Hindlimb muscle (tissue), 1 donor: ENCODE measurements at places on chromosomes 12 and 14.

- DNase-seq, result peak; percentile 82
Measured at GRCh38 chr12:117408161-117408791, 46.9 kb upstream of the NOS1 start.

DNA sequence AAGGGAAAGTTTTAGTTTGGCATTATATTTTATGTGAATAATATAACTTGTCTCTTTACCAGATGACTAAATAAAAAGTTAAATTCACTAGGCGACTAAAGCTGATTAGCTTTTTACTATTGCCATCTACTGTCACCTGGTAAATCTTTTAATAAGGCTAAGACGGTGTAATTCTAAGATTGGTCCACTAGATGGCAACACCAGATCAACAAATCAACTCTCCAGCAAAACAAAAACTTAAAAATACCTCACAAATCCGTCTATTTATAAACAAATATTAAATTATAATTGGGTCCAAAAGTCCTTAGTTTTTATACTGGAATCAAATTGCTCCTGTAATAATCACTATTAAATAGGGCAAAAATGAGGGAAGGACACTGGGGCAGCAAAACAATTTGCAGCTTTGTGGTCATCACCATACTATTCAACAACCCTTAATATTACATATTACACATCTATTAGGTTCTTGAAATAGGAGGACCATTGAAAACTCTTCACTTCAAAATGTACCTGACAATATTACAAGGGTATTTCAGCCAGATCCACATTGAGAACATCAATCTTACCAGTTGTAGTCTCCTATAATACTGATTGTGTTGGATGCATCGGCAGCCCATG, 47.9 kb downstream of the GALC start:
- DNase-seq, result peak; percentile 22

DNA sequence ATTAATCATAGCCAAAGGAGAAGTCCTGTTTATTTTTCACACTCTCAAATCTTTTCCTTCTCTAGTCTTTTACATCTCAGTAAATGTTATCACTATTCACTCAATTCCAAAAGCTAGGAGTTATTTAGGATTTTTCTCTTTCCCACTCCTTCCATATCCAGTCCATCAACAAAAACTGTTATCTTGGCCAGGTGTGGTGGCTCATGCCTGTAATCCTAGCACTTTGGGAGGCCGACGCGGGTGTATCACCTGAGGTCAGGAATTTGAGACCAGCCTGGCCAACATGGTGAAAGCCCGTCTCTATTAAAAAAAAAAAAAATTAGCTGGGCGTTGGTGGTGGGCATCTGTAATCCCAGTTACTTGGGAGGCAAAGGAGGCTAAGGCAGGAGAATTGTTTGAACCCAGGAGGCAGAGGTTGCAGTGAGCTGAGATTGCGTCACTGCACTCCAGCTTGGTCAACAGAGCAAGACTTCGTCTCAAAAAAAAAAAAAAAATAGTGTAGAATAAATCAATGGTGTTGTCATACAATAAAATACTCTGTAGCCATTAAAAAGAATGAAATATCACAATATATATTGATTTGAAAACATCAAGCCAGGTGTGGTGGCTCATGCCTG, 46.6 kb upstream of the FOXJ2 start:
- DNase-seq, result no peak

DNA sequence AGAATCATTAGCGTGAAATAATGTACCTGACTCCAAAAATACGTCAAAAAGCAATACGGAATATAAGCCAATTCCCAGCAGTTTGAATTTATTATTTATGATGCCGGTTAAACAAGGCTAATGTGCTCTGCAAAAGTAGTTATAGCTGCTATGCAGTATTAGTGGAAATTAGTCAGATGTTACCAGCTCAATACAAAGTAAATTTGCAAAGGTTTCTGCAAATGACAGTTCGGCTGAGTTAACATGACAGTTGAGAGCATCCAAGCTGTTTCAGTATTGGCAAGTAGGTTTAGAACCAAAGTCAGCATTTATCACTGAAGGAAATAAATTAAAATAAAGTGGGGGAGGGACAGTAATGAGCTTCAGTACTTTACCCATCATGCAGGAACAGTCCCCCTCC, 1665.8 kb upstream of the FLRT2 start:
- DNase-seq, result no peak

DNA sequence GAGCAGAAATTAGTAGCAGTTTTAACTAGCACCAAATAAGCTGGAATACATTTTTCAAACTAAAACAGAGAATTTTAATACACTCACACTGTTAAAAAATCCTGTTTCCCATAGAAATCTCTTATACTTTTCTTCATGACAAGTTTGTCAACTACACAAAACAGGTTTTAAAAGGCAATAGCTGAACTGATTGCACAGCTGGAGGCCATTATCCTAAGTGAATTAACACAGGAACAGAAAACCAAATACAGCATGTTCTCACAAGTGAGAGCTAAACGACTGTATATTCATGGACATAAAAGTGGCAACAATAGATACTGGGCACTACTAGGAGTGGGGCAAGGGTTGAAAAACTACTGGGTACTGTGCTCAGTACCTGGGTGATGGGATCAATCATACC, 11.6 kb upstream of the HAL start:
- no peak for DNase-seq

DNA sequence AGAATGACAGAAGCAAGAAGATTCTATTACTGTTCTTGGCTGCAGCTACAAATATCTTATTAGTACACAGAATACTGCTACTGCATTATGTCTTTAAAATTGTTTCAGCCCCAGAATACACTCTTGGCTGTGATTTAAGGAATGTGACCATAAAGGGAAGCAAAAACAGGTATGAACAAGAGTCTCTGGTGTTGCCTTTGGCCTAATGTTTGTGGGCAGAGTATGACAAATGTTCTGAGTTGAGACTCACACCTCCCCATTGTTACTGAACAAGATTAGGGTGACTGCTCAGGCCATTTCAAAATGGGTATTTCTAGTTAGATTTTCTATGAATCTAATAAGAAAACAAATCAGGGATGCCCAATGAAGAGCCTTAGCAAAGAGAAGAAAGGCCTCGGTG, 28.5 kb downstream of the TTC6 start:
- DNase-seq, result no peak

DNA sequence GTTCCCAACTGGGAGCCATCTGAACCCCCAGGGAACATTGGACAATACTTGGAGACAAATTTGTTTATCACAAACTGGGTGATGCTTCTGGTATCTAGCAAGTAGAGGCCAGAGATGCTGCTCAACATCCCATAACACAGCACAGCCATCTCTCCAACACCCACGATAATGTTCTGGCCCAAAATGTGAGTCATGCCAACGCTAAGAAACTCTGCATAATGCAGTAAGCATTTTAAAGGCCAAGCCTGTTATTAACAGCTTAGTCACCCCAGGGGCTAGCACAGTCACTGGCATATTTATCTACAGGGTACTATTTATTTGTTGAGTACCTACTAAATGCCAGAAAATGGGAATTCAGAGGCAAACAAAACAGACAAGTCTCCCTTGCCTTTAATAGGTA, 873.1 kb upstream of the TMEM132C start:
- DNase-seq, result no peak

- DNase-seq, result no peak
Measured at GRCh38 chr14:105312973-105313372, 1.6 kb upstream of the PACS2 start.

DNA sequence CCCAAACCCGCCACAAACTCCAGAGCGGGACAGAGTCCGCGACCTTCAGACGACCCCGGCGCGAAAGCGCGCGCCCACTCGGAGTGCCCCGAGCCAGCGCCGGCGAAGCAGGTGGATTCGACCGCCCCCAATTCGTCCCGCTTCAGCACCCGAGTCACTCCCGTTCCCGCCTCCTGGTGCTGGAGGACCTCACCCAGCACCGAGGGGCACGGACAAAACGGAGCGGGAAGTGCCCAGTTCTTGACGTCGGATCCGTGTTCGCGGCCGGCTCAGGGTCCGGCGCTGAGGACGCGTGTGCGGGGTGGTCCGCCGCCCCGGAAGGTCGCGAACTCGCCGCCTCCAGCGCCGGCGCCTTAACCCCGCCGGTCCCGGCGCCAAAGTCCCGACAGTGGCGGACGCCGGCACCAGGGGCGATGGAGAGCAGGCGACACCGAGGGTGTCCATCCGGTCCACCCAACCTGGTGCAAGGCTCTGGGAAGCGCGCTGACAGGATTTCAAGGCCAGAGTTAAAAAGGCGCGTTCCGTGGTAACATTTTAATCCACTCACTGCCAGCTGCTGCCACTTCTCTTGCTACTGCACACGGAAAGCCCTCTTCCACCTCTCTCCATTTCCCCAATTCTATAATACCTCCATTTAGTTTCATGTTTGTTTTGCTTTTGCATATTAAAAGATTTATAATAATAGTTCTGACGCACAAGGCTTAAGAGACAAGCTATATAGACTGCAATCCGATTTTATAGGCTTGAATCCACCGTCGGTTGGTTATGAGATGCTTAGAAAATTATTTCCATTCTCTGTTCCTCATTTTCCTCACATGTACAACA, 240.0 kb upstream of the CPNE8 start:
- peak; percentile 42 for DNase-seq

DNA sequence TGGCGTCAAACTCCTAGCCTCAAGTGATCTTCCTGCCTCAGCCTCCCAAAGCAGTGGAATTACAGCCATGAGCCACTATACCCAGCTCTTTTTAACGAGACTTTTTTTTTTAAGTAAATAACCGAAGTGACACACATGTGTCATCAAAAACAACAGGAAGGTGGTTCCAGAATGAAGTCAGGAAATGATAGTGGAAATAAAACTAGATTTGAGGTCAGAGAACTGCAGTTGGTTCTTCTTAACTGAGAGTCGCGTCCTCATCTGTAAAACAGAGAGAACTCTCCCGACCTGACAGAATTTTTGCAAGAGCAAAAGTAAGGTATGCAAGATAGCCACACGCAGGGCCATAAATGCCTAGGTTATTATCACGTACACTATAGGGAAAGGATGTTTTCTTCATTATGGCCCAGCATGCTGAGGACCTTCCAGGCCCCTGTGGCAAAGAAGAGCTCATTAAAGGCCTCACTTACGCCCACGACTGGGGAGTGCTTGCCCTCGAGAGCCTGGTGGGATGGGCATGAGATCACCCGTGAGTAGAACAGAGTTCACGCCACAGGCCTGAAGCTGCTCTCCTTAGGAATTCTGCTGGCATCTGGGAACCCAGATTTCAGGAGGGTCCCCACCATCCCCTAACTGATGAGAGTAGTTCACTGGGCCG, 67.2 kb downstream of the SCARB1 start:
- DNase-seq, result no peak

DNA sequence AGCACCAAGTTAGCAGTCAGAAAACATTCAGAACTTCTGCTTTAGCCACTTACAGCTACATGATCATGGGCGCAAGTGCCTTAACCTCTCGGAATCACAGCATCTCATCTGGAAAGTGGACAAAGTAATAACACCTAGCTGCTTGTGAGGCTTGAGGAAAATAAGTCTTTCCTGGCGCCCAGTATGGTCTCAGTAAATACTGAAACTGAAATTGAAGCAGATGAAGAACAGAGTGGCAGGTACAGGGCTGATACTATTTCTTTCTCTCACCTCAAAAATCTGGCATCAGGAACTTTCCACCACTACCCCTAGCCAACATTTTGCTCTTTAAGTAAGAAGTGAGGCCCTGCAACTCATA, 129.7 kb upstream of the FUT8 start:
- DNase-seq, result no peak

GRCh38 chr14:94376108-94376975, 12.1 kb downstream of the SERPINA1 start:
- DNase-seq, result no peak

DNA sequence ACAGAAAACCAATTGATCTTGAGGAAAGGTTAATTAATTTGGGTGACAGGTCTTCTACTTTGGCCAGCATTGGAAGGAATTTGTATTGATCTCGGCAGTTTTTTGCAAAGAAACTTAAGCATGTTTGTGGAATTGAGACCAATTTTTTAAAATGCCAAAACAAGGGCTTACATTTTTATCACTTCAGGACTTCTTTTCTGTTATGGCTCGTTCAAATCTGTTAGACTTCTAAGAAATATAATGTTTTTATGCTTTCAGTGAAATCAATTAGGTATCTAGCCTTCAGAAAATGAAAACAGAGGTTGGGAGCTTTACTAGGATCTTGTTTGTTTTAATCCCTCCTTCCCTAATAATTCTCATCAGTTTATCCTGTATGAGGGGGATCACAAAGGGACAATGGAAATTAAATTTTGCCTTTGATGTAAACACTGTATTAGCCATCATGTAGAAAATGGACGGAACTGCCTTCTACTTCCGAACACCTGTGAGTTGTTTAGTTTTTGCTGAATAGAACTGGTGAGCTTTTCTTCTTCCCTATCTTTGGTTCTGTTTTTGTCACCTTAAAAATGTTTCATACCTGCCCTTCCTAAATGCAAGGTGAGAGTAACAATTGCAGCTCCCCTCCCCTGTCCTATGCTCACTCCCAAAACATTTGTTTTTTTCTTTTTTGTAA, 7.8 kb downstream of the FOXA1 start:
- no peak for DNase-seq

GRCh38 chr12:70609739-70610491, 27.3 kb downstream of the PTPRB start:
- peak; percentile 38 for DNase-seq

GRCh38 chr14:79011091-79011919, 841.1 kb downstream of the NRXN3 start:
- DNase-seq, result peak; percentile 13

DNA sequence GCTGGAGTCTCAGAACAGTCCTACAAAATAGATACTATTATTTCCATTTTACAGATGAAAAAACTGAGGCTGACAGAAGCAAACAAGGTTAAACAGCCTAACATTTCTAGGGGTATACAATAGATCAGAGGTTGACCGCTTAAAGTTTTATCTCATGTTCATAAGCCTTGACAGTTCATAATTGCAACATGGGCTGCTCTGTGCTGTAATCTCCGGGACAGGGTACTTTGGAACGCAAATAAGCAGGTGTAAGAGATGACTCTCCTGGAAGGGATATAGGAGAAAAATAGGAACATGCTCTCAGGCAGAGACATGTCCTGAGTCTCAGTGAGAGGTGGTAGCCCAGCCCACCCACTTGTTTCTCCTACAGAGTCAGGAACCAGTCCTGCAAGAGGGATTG, 72.8 kb upstream of the RBM19 start:
- DNase-seq, result no peak

GRCh38 chr12:13536219-13536910, 339.8 kb downstream of the EMP1 start:
- no peak for DNase-seq

DNA sequence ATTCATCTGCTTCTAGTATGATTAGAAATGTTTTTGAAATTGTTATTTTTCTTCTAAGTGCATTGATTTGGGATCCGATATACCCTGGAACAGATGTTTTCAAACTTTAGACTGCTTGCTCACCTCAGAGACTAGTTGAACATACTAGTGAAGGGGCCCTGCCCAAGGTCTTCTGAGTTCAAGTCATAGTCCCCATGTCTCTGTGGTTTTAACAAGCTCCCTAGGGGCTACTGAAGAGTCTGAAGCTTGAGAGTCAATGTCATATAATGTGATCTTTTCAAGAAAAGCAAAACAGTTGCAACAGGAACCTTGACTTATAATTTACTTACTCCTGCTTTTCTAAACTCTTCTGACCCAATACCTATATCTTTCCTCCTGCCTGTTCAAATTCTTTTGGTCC, 7.5 kb upstream of the UBE2N start:
- no peak for DNase-seq

- no peak for DNase-seq
Measured at GRCh38 chr14:25120261-25120660, 70.3 kb upstream of the STXBP6 start.

GRCh38 chr12:121499929-121500793, 80.7 kb downstream of the KDM2B start:
- peak; percentile 80 for DNase-seq
